HepG2 (cell line): ENCODE measurements at places on chromosomes 6 and 20. TPM values are rescaled to one million over a fixed set of nuclear protein-coding genes. Genes with fewer than 3 reads are reported as not detected.

GRCh38 chr6:40195428-40196134 lies 261.3 kb upstream of the MOCS1 start:
- H3K4me3 ChIP-seq: no peak overlapping the region
- H3K4me1 ChIP-seq: no peaks in the 10 kb centered on the region
- no peaks in the 10 kb centered on the region for H3K27me3 ChIP-seq
- H3K27ac ChIP-seq: no peak overlapping the region

- H3K27me3 ChIP-seq: peaks cover 2% of the 10 kb centered on the region; the same call in 1 of the 2 replicates
- no peak overlapping the region for H3K27ac ChIP-seq
- H3K4me1 ChIP-seq: peaks cover 7% of the 10 kb centered on the region
- DNase-seq: no peak
- no peak overlapping the region for H3K4me3 ChIP-seq
Measured at GRCh38 chr6:135075018-135075417, 20.4 kb upstream of the HBS1L start.

BPIFB1 gene
- 0.18 and 0.82 TPM in 2 replicates for total RNA-seq

- H3K27ac ChIP-seq: no peak overlapping the region
- no peak overlapping the region for H3K4me3 ChIP-seq
- DNase-seq: peak; percentile 56
- peaks cover 6% of the 10 kb centered on the region; the same call in 2 of the 3 replicates for H3K27me3 ChIP-seq
- H3K36me3 ChIP-seq: no peaks in the 10 kb centered on the region
Measured at GRCh38 chr6:137309078-137309762, 90.0 kb upstream of the IFNGR1 start.

DNA sequence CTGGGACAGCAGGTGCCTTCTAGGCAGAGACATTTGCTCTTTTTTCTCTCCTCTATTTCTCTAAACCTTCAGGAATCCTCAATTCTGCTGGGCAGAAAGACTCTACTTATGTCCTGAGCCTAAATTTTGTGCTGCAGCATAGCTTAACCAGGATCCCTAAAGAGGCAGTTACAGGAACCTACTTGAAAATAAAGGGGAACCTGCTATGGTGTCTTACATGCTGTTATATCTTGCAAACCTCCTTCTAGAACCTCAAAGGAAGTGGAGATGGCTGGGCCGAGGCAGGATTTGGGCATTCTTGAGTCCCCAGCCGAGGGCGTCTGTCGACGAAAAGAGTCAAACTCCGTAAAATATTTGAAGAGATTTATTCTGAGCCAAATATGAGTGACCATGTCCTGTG lies 17.1 kb upstream of the GMNN start:
- H3K27ac ChIP-seq: no peak overlapping the region
- peaks cover 21% of the 10 kb centered on the region for H3K4me1 ChIP-seq
- H3K4me3 ChIP-seq: no peak overlapping the region
- DNase-seq: no peak
- no peaks in the 10 kb centered on the region for H3K27me3 ChIP-seq
- no peaks in the 10 kb centered on the region for H3K36me3 ChIP-seq

CTAGE9 gene
- total RNA-seq: not detected in 2 replicates

DNA sequence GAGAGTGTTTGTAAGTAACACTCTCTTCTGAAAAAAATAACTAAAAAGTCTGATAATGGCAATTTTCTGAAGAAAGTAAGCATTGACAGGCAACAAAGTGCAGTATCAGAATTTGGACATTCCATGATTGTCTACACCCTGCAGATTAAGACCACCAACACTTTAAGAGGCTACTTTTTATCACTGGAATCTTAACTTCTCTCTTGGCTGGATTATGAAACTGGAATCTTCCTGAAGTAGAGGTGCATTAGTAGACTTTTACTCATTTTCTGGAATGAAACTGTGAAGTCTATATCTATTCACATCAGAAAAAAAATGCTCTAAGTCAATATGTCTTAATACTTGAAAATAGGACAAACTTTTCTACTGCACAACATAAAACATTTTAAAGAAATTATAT lies 547.5 kb downstream of the COL12A1 start:
- no peaks in the 10 kb centered on the region for H3K36me3 ChIP-seq
- DNase-seq: no peak
- H3K27ac ChIP-seq: no peak overlapping the region
- no peaks in the 10 kb centered on the region for H3K4me1 ChIP-seq
- no peak overlapping the region for H3K4me3 ChIP-seq
- H3K27me3 ChIP-seq: no peaks in the 10 kb centered on the region

- peaks cover 9% of the 10 kb centered on the region for H3K4me1 ChIP-seq
- peaks cover 16% of the 10 kb centered on the region for H3K27me3 ChIP-seq
- peaks cover 1% of the 10 kb centered on the region; the same call in 1 of the 2 replicates for H3K36me3 ChIP-seq
- H3K27ac ChIP-seq: no peak overlapping the region
Measured at GRCh38 chr6:31272836-31273626, 1.1 kb upstream of the HLA-C start.

DNA sequence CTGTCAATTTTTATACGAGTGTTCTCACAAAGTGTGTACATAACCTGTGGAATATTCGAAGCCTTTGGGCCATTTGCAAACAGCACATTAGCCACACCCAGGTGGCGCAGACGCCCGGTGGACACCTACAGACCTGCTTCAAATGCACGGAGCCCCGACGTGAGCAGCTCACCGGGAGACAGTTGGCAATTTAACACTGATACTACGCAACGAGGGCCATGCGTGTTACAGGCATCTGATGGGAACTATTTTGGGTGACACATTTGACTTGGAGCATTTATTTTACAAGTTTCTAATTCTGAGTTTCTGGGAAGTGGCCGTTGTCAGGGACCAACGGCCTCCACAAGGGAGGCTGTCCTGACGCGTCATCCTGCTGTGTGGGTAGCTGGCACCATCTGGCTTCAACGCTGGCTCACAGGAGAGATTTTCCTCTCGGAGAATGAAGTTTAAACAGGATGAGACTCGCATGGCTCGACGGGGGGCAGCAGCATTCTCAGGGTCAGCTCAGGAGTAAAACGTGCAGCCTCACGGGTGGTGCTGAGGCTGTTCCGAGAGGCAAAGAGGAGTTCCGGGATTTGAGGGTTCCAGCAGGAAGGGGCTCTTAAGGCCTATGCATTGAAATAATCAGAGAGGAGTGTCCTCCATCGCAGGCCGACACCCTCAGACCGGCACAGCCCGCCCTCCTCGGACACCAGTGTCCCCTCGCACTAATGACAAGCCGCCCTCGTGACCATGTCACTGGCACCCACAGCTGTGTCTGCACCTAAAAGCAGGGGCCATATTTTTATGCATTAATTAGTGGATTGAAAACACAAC lies 207.4 kb downstream of the DLL1 start:
- DNase-seq: no peak
- H3K27ac ChIP-seq: no peak overlapping the region
- H3K4me1 ChIP-seq: no peaks in the 10 kb centered on the region
- peaks cover 64% of the 10 kb centered on the region for H3K27me3 ChIP-seq

ADGB gene
- total RNA-seq: not detected in 2 replicates

DNA sequence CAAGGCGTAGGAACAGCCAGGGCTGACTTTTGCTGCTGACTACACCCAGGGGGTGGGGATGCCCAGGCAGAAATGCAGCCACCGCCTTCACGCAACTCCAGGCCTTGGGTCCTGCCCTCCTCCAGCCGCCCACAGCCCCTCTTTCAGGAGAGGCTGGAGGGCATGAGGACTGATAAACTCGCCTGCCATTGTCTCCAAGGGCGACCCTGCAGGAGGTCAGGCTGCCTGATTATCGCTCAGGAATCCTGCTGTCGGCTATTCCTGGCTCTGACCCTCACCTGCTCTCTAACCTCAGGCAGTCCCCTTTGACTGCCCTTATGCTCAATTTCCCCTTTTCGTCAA lies 62.0 kb upstream of the HDDC2 start:
- no peak overlapping the region for H3K4me3 ChIP-seq
- peaks cover 2% of the 10 kb centered on the region; the same call in 1 of the 2 replicates for H3K27me3 ChIP-seq
- no peak overlapping the region for H3K27ac ChIP-seq
- H3K36me3 ChIP-seq: no peaks in the 10 kb centered on the region
- DNase-seq: no peak

- DNase-seq: no peak
- no peak overlapping the region for H3K27ac ChIP-seq
- H3K36me3 ChIP-seq: peaks cover 14% of the 10 kb centered on the region
- no peak overlapping the region for H3K4me3 ChIP-seq
- no peaks in the 10 kb centered on the region; the same call in none of the 2 replicates for H3K27me3 ChIP-seq
Measured at GRCh38 chr6:31727034-31727716, 1.9 kb downstream of the DDAH2 start.

DNA sequence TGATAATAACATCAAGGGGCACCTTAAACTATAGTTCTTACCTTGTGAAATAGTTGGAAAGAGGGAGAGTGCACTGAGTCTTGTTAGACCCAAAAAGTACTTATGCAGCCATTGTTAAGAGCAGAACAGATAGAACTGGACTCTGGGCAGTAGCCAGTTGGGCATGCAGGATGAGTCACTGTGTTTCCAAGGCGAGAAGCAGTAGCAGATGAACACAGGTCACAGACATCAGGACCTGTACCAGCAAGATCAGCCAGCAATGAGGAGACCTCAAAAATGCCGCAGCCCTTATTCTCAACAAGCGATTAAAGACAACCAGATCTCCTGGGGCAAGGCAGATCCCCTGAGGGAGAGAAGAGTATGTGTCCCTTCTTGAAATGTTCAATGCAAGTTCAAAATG lies 79.0 kb downstream of the SAMD3 start:
- no peaks in the 10 kb centered on the region for H3K4me1 ChIP-seq
- H3K4me3 ChIP-seq: no peak overlapping the region
- no peaks in the 10 kb centered on the region for H3K27me3 ChIP-seq
- H3K27ac ChIP-seq: no peak overlapping the region
- DNase-seq: no peak

SEMG1 gene
- total RNA-seq: not detected in 2 replicates

DNA sequence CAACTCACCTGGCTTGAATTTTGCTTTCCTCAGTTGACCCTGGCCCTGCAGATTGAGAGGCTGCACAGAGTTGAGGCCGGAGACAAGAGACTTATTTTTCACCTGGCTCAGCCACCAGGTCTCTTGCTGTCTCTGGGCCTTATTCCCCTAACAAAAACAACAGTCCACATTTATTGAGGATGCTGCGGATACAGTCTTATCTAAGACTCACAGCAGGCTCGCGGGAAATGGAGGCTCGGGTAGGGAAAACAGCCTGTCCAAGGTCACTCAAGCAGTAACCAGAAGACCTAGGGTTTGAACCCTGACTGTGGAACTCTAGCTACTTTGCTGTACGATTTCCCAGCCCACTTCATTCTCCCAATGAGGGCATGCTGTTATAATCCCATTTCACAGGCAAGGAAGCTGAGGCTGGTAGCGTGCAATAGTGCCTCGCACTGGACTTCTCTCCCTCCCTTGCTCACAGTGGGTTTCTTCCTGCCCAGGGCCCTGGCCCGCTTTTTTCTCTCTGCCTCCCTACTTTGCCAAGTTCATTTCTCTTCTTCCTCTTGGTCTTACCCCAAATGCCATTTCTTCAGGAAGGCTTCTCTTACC lies 57.7 kb downstream of the RBM38 start:
- H3K36me3 ChIP-seq: no peaks in the 10 kb centered on the region
- no peak overlapping the region for H3K27ac ChIP-seq
- H3K4me3 ChIP-seq: no peak overlapping the region
- DNase-seq: no peak
- no peaks in the 10 kb centered on the region for H3K4me1 ChIP-seq

- H3K27me3 ChIP-seq: peaks cover 11% of the 10 kb centered on the region; the same call in 1 of the 3 replicates
- no peak overlapping the region for H3K4me3 ChIP-seq
- H3K36me3 ChIP-seq: no peaks in the 10 kb centered on the region
- no peaks in the 10 kb centered on the region for H3K4me1 ChIP-seq
- DNase-seq: no peak
Measured at GRCh38 chr6:15843764-15844163, 180.9 kb upstream of the DTNBP1 start.

DNA sequence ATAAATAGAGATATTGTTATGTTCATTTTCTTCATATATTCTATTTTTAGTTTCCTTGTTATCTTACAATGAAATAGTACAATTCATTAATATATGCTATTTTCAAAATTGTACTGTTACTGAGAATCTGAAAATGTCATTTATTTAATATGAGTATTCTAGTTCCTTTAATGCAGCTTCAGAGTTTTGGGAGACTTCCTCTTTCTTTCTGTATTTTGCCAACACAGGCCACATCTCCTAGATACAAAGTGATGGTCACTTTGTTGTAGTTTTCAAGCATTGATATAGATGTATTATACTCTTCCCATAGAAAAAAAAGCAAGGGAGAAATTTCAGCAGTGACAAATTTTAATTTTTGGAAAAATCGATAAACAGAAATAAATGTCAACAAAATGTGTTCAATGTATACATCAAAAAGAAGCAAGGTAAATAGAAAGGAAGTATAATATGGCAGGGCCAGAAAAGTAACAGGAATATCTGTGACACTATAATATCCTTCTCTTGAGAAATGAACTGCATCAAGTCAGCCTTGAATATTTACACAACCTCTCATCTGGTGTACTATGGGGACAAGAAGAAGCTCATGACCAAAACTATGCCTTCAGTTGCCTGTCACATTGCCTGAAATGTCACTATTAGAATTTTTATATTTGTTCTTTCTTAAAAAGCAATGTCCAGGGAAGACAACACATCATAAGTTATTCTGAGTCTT lies 396.0 kb downstream of the TBC1D32 start:
- no peak for DNase-seq
- H3K27me3 ChIP-seq: no peaks in the 10 kb centered on the region
- no peaks in the 10 kb centered on the region for H3K36me3 ChIP-seq
- H3K27ac ChIP-seq: no peak overlapping the region

GRCh38 chr6:71238351-71238750 lies 50.3 kb upstream of the OGFRL1 start:
- no peak for DNase-seq
- H3K36me3 ChIP-seq: no peaks in the 10 kb centered on the region
- no peak overlapping the region for H3K27ac ChIP-seq
- H3K4me3 ChIP-seq: no peak overlapping the region
- no peaks in the 10 kb centered on the region for H3K4me1 ChIP-seq
- H3K27me3 ChIP-seq: no peaks in the 10 kb centered on the region

UBE2C gene
- 123 and 139 TPM in 2 replicates for total RNA-seq

SLC35F1 gene
- total RNA-seq: not detected in 2 replicates

DNA sequence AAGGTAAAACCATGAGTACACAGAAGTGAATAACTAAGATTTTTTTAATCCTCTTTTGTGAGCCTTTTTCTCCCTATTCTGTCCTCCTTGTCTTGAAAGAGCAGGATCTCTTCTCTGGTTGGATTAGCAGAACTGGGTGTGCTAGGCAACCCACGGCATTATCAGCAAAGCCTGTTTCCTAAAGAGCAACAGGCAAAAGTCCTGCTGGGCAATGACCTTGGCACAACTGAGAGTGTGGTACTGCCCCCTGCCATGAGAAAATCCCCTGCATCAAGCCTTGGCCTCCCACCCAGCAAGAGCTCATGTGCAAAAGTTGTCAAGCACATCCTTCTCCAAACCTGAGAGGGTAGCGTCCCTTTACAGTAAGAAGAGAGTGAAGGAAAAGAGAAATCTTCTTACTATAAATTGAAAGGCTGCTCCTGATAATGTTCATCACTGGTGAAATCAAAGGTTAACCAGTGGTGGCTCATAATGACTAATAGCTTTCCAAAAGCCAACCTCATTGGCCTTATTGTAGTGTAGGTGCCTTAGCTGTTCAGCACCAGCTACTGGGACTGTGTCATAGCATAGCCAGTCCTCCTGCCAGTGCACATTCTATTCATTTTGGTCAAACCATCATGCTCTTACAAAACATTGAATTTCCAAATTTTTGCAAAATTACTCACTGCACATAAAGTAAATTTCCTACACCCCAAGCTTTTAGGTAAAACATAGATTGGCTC lies 17.1 kb downstream of the KIF6 start:
- H3K4me1 ChIP-seq: no peaks in the 10 kb centered on the region
- DNase-seq: no peak
- no peak overlapping the region for H3K27ac ChIP-seq
- no peaks in the 10 kb centered on the region for H3K36me3 ChIP-seq
